Body of pancreas (tissue), 4 donors: ENCODE measurements at places on chromosomes 16 and 17.

DNA sequence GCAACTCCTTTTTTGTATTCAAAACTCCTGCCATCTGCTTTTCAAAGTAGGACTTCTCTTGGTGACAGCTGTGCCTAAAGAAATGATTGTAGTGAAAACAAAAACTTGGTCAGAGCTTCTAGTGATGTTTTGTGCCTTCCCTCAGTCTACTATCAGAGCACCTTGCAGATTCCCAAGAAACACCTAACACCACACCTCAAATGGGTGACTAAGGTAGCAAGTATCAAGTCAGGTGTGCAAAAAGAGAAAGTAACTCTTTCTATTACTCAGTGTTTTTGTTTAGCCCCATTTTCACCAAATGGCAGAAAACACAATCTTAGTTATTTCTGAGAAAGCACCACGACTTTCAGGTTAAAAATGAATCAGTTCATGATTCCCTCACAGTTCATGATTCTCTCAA lies 2.0 kb upstream of the PMFBP1 start:
- DNase-seq: no peak
- H3K36me3 ChIP-seq: no peaks in the 10 kb centered on the region
- no peaks in the 10 kb centered on the region for H3K4me1 ChIP-seq

- no peak overlapping the region for H3K27ac ChIP-seq
- peaks cover 7% of the 10 kb centered on the region for H3K36me3 ChIP-seq
- no peaks in the 10 kb centered on the region for H3K4me1 ChIP-seq
Observed at GRCh38 chr16:624526-625070, 6.2 kb upstream of the WFIKKN1 start.

- no peaks in the 10 kb centered on the region for H3K27me3 ChIP-seq
- peaks cover 9% of the 10 kb centered on the region for H3K36me3 ChIP-seq
- peaks cover 41% of the 10 kb centered on the region for H3K4me1 ChIP-seq
- peak overlapping the region; percentile 76 for H3K27ac ChIP-seq
Observed at GRCh38 chr16:1769402-1770300, 1.7 kb downstream of the NME3 start.

DNA sequence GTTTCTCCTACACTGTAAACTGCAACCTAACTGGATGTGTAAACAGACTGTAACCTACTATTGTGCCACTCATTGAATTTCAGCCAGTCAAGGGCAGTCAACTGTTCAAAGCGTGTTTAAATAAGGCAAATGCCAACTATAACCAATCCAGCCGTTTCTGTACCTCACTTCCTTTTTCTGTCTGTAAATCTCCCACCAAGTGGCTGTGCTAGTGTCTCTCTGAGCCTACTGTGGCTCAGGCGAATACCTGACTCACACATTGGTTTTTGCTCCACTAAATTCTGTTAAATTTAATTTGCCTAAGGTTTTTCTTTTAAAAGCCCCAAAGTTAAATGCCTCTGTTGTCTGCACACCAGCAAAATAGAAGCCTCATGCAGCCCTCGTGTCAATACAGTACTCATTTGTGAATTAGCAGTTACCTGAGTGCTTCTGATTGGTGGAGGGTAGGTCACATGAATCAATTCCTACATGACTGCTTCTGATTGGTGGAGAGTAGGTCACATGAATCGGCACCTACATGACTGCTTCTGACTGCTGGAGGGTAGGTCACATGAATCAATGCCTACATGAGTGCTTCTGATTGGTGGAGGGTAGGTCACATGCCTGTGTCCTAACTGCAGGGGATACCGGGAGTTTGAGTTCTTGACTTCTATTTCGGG lies 31.1 kb upstream of the CCR7 start:
- H3K27ac ChIP-seq: no peak overlapping the region
- no peaks in the 10 kb centered on the region for H3K4me1 ChIP-seq
- no peak for DNase-seq
- no peak overlapping the region for H3K4me3 ChIP-seq
- H3K27me3 ChIP-seq: no peaks in the 10 kb centered on the region

DNA sequence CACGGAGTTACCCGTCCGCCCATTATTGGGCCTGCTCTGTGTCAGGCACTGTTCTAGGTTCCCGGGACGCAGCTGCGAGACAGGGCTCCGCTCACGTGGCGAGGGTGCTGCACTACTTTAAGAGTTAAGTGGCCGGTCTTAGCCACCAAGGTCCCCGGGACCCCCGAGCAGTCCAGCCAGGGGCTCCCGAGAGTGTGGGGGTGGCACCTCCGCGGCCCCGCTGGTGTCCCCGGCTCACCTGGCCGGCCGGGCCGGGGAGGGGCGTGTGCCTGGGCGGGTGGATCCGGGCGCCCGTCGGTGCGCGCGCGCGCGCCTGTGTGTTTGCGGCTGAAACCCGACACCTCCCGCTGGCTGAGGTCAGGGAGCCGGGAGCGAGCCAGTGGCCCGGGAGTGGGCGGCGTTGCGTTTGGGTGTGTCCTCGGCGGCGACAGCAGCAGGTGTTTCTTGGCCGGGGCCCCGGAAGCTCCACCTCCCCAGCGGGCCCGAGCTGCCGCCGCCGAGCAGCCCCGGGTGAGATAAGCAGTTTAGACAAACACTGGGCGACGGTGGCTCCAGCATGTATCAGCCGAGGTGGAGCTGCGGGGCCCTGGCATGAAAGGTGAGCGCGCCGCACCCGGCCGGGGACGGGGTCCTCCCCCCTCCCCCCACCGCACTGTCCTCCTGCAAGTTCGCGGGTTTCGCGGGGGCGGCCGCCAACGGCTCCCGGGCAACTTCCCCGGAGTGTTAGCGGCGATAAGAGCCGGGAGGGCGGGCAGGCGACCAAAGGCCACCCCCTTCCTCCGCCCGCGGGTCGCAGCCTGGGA lies at the start of gene GSE1:
Gene GSE1 (plus strand): TSS at position 522 of the 803 bp plus-strand sequence. CDS start 70 bp downstream, at position 592.
- peaks cover 77% of the 10 kb centered on the region for H3K4me1 ChIP-seq
- H3K27ac ChIP-seq: peak within 1 kb of the TSS; percentile 100
- H3K36me3 ChIP-seq: no peaks in the 10 kb centered on the region
- no peaks in the 10 kb centered on the region for H3K27me3 ChIP-seq

DNA sequence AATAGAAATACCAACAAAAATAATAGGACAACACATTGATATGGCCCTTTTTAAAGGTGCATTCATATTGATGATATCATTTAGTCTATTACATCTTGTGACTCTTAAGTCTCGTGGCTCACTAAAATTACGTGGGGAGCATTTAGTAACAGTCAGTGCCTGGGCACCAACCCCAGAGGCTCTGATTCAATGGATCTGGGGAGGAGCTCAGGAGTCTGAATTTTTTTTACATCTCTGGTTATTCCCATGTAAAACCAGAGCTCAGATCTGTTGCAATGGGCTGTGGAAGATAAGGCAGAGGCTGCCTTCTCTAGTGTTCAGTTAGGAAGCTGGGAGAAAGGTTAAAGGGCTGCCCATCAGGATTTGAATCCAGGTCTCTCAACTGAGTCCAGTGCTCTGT lies 549.9 kb upstream of the CDH5 start:
- no peak overlapping the region for H3K27ac ChIP-seq
- no peaks in the 10 kb centered on the region for H3K36me3 ChIP-seq
- no peak overlapping the region for H3K4me3 ChIP-seq
- no peaks in the 10 kb centered on the region for H3K27me3 ChIP-seq

DNA sequence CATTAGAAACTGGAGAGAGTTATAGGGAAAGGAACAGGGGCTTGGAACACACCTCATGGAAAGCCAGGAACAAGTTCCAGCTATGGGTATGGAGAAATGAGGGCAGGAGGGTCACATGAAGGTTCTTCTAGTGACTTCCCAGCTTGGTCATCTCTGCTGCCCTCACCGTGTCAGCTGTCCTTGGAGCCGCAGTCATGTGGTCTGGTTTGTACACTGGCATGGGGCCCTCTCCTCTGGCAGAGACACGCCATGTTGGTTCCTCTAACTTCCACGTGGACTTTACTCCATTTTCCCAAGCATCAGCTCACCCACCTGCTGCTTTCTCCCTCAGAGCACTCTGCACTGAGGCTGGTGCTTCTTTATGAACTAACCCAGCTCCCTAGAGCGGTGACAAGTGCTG lies 26.3 kb downstream of the MPG start:
- no peak overlapping the region for H3K4me3 ChIP-seq
- H3K36me3 ChIP-seq: no peaks in the 10 kb centered on the region
- peak; percentile 70 for DNase-seq

DNA sequence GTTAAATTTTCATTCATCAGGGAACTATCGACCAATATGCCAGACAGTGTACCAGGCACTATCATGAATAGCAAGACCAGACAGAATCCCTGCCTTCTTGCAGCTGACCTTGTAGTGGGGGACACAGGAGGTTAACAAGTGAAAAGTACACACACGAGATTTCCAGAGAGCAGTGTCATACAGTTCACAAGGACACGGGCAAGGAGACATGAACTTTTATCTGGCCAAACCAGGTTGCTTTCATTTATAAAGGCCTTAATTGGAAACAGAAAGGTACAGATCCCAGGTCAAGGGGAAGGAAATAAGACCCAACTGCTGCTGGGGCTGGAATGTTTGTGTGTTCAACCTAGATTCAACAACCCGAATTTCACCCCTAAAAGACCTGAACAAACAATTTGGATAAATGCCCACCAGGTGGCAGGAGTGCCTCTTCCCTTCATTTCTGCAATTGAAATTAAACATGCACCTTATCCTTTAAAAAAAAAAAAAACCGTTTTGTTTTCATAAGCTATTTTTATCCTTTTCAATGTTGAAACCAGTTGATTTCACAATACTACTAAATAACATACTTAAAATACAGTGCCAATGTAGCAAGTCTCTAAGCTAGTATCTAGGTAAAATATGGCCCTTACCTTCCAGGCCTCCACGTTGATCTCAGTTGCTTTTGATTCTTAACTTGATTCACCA lies 65.9 kb downstream of the EMP2 start:
- H3K27ac ChIP-seq: peak overlapping the region; percentile 66
- H3K4me1 ChIP-seq: peaks cover 21% of the 10 kb centered on the region
- no peak overlapping the region for H3K4me3 ChIP-seq
- DNase-seq: peak; percentile 79
- H3K27me3 ChIP-seq: no peaks in the 10 kb centered on the region

- no peak overlapping the region for H3K27ac ChIP-seq
- DNase-seq: no peak
- H3K4me1 ChIP-seq: no peaks in the 10 kb centered on the region
Observed at GRCh38 chr17:60901806-60902205, 224.2 kb downstream of the BCAS3 start.

GRCh38 chr17:12415031-12415430 lies 250.7 kb upstream of the MYOCD start:
- no peaks in the 10 kb centered on the region for H3K27me3 ChIP-seq
- H3K4me1 ChIP-seq: no peaks in the 10 kb centered on the region
- DNase-seq: no peak
- H3K4me3 ChIP-seq: no peak overlapping the region
- no peaks in the 10 kb centered on the region for H3K36me3 ChIP-seq

DNA sequence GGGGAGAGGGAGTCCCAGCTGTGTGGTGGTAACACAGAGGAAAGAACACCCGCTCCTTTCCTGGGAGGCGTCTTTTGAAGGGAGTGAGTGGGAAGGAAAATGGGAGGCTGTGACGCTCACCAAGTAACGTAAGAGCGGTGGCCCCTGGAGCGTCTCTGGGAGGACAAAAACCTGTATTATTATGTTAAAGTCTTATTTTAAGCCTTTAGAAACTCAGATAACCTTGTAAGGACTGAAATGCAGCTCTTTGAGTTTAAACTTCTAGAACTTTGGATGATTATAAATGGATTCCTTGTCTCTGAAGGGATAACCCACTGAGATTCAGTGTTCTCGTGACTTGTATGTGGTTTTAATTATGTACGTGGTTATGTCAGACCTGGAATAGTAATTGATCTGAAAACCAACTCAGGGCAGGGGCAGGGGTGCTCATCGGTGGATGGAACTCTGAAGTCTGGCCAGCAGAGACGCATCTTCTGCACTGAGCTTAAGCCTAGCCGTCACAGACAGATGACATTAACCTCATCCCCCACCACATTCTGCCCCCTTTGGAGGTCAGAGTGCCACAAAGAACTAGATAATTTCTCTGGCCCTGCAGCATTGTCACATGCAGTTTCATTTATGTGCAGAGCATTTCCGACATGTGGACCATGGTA lies 41.8 kb upstream of the SLC12A3 start:
- H3K27me3 ChIP-seq: no peaks in the 10 kb centered on the region
- H3K4me1 ChIP-seq: no peaks in the 10 kb centered on the region
- peaks cover 5% of the 10 kb centered on the region for H3K36me3 ChIP-seq
- no peak for DNase-seq
- no peak overlapping the region for H3K27ac ChIP-seq
- H3K4me3 ChIP-seq: no peak overlapping the region

DNA sequence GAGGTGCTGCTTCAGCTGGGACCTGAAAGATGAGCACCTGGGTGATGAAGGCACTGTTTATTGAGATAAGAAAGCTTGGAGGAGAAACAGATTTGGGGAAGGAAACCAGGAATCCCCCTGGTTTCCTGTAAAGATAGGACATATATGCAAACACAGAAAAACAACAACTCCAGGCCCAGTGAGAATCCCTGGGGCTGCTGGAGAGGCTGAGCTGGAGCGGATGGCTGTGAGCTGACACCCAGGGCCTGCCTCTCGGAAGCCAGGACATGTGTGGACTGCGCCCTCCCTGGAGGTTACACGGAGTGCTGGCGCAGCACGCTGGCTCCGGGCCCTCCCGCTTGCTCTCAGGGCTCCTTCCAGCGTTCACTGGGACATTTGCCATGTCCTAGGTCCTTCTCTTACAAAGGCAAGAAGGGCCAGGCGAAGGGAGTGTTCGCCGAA lies 57.5 kb downstream of the CYB5B start:
- H3K4me1 ChIP-seq: no peaks in the 10 kb centered on the region
- DNase-seq: peak; percentile 73
- H3K4me3 ChIP-seq: no peak overlapping the region
- H3K27me3 ChIP-seq: no peaks in the 10 kb centered on the region
- H3K36me3 ChIP-seq: no peaks in the 10 kb centered on the region

GRCh38 chr17:15920758-15921239 lies 24.1 kb upstream of the ADORA2B start:
- no peaks in the 10 kb centered on the region for H3K36me3 ChIP-seq
- DNase-seq: no peak
- peaks cover 15% of the 10 kb centered on the region for H3K4me1 ChIP-seq
- no peak overlapping the region for H3K27ac ChIP-seq

DNA sequence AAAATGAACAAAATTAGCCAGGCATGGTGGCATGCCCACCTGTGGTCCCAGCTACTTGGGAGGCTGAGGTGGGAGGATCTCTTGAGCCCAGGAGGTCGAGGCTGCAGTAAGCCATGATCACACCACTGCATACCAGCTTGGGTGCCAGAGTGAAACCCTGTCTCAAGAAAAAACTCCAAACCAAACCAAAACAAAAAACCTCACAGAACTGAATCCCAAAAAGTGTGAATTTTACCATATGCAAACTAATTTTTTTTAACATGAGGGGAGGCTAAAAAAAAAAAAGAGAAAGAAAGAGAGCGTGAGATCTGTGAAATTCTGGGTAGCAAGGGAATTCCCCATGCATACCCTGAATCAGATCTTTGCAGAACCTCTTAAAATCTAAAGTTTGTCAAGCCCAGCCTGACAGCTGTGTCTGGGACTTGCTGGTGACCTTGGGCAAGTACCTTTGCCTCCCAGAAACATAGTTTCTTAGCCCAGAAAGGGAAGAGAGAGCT lies 17.1 kb upstream of the CDH1 start:
- no peak overlapping the region for H3K4me3 ChIP-seq
- H3K27me3 ChIP-seq: no peaks in the 10 kb centered on the region
- H3K4me1 ChIP-seq: peaks cover 9% of the 10 kb centered on the region
- no peak for DNase-seq
